ENCODE measurements at places on chromosomes 7 and 10.

DNA sequence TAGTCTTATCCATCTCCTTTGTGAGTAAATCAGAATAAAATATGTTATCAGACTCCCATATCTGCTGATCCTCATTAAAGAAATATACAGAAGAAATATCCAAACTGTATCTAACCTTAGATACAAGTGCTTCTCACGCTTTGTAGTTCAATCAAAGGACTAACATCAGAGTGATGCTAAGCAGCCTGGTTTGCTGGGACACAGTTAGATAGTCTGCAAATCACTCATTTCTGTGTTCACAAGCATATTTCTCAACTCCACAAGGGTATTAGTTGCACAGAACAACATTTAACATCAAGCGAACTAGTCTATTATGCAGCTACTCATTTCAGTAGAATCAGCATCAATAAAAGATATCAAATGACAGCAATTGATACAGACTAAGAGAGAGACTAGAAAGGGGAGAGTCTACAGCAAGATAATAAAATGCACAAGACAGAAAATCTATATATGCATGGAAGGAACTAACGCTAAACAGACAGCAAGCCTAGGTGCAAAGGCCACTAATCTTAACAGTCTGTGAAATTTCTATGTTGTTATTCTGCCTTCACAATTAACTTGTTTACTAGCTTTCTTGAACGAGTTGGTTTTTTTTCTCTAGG is 30.0 kb downstream of the DNAJC12 start:
- DNase-seq = no peak

GRCh38 chr7:47901542-47901941 is 46.7 kb downstream of the PKD1L1 start:
- no peak for DNase-seq

GRCh38 chr10:133306097-133306476 is 2.6 kb downstream of the TUBGCP2 start:
- no peak for DNase-seq

DNA sequence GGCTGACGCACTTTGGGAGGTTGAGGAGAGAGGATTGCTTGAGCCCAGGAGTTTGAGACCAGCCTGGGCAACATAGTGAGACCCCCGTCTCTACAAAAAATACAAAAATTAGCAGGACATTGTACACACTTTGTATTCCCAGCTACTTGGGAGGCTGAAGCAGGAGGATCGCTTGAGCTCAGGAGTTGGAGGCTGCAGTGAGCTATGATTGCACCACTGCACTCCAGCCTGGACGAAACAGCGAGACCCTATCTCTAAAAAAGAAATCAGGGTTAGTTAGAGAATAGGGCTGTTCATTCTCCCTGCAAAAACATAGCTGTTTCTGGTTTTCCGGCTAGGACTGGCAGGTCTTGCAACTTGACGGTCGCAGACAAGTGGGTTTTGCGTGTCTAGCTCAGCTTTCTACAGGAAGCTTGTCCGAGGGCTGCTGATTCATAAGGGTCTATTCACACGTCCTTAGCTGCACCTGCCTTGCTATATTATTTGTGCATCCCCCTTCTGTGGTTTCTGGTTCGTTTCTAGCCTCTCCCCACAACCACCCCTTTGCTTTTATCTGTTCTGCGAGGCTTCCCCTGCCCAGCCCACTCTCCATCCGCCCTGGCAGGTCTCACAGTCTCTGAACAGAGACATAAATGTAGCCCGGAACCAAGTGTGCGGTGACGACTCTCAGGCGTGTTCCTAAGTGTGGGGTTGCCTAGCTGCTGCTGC is 10.7 kb downstream of the AMZ1 start:
- DNase-seq = peak; percentile 73

DNA sequence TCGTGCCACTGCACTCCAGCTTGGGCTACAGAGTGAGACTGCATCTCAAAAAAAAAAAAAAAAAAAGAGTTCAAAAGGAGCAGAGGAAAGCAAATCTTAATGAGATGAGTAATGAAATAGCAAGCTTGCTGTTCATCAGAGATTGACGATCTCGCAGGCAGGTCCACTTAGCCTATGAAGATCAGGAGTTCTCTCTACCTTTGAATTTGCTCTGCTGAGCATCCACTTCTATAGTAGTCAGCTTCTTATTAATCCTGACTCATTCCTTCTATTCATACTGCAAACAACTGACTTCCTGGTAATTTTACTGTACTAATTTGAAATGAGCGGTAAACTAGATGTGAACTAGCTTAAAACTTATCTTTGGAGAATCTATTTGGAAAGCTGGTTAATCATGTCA is 1014.6 kb downstream of the GATA3 start:
- DNase-seq = no peak

GRCh38 chr7:96837593-96837992 is 127.9 kb upstream of the SEM1 start:
- DNase-seq = no peak
